ENCODE measurements at places on chromosomes 7 and 10.
A peak's percentile ranks its signal among the peaks of the same experiment; 100 is the strongest.

GRCh38 chr7:17501441-17502212 is 203.2 kb downstream of the AHR start:
- peak; percentile 41 for DNase-seq

- DNase-seq, result no peak
Measured at GRCh38 chr10:114034923-114035645, 8.6 kb upstream of the ADRB1 start.

DNA sequence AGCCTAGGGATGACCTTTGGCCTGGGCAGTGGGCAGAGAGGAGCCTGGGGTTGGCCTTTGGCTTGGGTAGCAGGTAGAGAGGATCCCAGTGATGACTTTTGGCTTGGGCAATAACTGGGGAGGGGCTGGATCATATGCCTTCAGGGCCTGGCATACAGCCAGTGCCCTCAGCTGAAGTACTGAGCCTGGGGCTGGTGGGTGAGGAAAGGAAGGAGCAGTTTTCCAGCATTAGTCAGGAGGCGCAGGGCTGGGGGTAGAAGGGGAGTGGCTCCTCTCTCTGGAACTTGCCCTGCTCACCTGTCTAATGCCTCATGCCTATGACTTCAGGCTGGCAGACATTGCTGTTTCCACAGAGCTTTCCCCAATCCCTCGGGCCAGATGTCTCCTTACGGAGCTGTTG is 15.2 kb upstream of the COMTD1 start:
- no peak for DNase-seq

GRCh38 chr10:11793762-11794479 is 29.2 kb upstream of the PROSER2 start:
- peak; percentile 56 for DNase-seq

- no peak for DNase-seq
Measured at GRCh38 chr7:28738412-28738811, 219.7 kb downstream of the TRIL start.

DNA sequence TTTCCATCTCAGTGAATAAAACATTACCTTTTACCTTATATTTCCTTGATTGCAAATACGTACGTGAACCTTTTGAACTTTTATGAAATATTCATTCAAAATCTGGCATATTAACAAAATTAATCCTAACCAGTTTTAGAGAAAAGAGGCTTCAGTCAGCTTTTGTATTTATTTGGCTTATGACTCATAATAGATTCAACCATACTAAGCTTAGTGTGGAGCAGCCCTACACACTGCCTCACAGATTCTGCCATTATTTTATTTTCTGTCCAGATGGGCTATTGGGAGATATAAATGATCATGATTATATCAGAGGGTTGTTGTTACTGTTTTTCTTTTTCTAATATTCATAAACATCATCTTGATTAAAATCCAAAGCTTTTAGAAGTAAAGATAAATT is 325.5 kb downstream of the GPR37 start:
- DNase-seq, result no peak

DNA sequence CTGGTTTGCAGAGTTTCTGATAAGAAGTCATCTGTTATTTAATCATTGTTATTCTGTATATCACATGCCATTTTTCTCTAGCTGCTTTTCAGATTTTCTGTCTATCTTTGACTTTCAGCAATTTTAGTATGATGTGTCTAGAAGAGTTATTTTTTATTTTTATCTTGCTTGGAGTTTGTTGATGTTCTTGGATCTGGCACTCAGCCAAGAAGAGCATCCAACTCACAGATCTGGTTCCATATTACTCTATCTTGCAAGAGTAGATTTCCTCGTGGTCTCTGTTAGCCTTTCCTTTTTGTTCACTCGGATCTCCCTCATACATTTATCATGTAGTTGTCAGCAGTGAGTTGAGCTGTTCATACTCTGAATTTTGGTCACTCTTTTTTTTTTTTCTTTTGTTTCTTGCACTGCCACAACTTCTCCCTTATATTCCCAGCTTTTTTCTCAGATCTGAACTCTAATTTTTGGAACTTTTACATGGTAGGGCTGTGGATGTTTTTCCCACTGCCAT is 54.8 kb upstream of the CALCR start:
- no peak for DNase-seq

- no peak for DNase-seq
Measured at GRCh38 chr7:135353832-135354231, 120.2 kb downstream of the STRA8 start.

- no peak for DNase-seq
Measured at GRCh38 chr10:70714951-70715350, 42.6 kb downstream of the ADAMTS14 start.

DNA sequence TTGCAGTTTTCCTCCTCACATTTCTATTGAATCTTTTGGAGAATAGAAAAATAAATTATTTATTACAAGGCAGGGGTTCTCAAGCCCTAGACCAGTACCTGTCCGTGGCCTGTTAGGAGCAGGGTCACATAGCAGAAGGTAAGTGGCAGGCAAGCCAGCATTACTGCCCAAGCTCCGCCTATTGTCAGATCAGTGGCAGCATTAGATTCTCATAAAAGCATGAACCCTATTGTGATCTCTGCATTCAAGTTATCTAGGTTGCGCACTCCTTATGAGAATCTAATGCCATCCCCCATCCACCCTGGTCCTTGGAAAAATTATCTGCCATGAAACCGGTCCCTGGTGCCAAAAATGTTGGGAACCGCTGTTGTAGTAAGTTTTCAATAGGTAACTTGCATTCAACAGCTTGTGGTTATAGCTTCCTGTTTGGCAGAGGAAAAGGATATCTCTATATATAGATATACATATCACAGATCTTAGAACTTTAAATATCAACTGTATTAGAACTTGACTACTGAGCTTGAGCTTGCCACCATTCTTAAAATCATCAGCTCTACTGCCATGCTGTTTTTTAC is 165.1 kb downstream of the AHR start:
- no peak for DNase-seq

- no peak for DNase-seq
Measured at GRCh38 chr7:142906643-142907042, 21.1 kb upstream of the TRPV6 start.

DNA sequence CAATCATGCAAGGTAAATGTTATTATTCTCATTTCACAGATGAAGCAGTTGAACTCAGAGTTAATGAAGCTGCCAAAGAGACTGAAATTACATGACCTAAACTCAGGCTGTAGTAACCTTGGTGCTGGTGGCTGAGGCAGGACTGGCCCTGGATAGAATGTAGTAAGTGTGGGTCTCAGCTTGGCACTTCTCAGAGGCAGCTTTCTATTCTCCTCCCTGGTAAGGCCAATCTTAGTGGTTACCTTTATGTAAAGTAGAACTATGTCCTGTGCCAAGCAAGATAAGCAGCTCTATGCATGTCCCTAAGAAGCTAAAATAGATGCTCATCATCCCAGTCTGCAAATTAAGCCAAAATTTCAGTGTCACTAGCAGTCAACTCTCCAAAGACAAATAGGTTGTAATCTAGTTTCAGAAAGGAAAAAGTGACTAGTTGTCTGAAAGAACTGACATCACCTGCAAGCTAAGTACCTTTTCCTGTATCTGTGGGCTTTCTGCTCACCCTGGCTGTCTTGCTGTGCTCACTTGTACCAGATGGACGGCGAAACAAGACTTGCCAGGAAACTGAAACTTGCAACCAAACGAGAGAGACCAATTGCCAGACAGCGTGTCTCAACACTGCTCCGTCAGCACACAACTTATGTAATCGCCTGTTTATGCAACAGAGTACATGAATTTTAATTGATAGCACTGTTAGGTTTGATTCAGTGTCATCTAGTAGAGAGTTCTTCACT is 43.7 kb downstream of the CH25H start:
- DNase-seq, result no peak

GRCh38 chr7:135300913-135301765 is 67.5 kb downstream of the STRA8 start:
- no peak for DNase-seq

- DNase-seq, result peak; percentile 57
Measured at GRCh38 chr10:14545827-14546226, 215.1 kb upstream of the FRMD4A start.

DNA sequence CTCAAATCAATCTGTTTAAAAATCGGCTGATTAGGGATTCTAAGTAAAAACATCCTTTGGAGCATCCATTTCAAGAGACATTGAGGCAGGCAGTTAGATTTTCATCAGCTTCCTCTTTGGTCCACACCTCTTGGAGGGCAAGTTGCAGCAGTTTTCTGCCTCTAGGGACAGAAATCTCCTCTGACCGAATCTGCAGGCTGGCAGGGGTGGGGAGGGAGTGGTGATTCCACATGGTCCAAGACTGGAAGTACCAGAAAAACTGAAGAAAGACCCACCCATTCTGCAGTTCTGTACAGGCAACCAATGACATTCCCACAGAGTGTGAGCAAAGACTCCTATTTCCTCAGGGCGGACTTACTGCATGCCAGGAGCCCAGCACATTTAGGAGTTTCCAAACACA is 29.0 kb downstream of the FGFBP3 start:
- DNase-seq, result peak; percentile 14

- no peak for DNase-seq
Measured at GRCh38 chr10:104288355-104288754, 19.4 kb downstream of the GSTO2 start.

GRCh38 chr10:93994438-93994801 is 689 bp downstream of the PLCE1 start:
- no peak for DNase-seq

GRCh38 chr10:12614177-12614995 is 265.0 kb downstream of the CAMK1D start:
- no peak for DNase-seq

GRCh38 chr7:120189623-120190022 is 83.4 kb upstream of the KCND2 start:
- no peak for DNase-seq

- DNase-seq, result no peak
Measured at GRCh38 chr7:130151591-130152492, 53.4 kb downstream of the TMEM209 start.

DNA sequence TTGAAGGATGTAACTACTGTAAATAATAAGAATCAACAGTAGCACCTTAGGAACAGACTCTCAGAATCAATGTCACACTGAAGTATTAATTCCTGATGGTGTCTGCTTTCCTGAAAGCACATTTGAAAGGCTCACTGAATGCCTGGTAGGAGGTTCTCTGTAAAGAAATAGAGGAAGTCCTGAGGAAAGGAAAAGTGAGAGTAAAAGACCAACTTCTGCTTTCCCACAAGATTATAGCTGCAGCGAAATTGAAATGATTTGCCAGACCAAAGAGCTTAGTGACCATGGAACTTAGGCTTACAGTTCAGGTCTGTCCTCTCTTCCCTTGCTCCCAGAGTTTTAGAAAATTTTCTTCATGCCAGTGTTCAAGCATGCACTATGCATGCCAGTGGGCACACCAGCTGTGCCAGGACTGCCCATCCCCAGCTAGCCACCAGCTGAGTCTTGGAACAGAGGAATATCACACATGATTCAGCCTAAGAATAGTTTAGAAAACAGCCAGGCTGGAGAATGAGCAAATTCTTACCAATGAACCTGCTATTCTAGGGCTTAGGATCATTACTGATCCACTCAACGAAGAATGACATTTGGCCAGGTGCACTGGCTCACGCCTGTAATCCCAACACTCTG is 123.2 kb downstream of the HERPUD2 start:
- no peak for DNase-seq

DNA sequence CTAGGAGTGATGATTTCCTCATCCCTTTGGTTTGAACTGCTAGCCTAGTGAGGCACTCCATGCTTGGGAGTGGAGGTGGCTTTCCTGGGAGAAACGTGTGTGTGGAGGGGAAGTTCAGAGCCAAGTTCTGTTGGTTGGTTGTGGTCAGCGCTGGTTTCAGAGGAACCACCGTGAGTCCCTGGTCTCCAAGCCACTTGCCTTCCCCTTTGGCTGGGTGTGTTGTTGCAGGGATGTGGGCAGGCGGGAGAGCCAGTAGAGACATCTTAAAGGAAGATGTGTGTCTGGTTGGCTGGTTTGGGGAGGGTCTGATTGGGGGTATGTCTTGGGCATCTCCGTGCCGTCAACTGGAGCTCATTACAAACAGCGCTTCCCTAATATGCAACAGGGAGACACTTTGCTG is 130.8 kb upstream of the TCF7L2 start:
- DNase-seq, result no peak

GRCh38 chr10:123952099-123952498 is 60.5 kb upstream of the CPXM2 start:
- DNase-seq, result no peak

DNA sequence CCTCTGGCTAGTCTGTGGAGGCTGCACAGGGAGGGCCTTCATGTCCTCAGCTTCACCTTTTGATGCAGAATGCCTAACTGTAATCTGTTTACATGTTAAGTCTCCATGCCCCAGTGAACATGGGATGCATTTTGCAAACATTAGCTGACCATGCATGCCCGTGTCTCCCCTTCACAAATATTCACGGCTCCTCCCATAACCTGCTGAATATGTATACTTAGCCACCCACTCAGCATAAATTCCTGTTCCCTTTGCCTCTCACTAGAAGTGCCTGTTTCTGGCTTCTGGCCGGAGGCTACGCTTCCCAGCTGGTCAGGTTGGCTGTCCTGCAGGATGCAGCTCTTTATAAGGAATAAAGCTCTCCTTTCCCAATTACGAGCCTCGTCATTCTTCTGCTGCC is 552.7 kb downstream of the DNAJB6 start:
- DNase-seq, result no peak

DNA sequence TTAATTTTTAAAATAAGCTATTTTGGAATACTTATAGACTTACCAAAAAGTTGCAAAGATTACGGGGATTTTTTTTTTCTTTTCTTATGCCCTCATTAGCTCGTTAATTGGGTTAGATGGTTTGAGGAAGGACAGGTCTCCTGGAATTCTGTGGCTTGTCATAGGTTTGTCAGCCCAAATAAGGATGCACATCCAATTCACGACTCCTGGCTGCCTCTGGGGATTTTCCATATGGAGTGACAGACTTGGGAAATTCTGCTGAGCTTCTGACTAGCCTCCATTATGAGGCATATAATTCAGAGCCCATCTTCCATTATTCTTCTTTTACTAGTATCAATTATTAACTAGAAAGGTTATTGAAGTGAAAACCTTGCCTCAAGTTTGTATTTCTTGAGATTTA is 102.1 kb downstream of the AUTS2 start:
- DNase-seq, result no peak

GRCh38 chr10:123200531-123200930 is 46.3 kb downstream of the BUB3 start:
- no peak for DNase-seq

- peak; percentile 38 for DNase-seq
Measured at GRCh38 chr10:125980521-125981035, 84.2 kb downstream of the FANK1 start.

DNA sequence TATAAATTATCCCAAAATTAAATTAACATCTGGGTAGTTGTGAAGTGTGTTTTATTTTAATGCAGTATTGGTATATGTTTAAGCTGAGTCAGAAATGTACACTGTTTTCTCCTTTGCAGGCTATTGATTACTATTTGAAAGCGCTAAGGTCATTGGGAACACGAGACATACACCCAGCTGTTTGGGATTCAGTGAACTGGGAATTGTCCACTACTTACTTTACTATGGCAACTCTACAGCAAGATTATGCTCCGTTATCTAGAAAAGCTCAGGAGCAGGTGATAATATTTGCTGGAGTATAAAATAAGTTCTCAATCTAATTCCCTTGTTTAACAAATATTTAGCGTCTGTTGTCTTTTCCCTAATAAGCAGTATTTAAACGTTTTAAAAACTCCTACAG is 27.9 kb downstream of the EDRF1 start:
- DNase-seq, result no peak

All from astrocyte of the hippocampus (primary cell).